ENCODE measurements at places on chromosomes 13 and 19.

- DNase-seq: no peak
These were observed 62.2 kb downstream of the KCNRG start for GRCh38 chr13:50077431-50077830.

DNA sequence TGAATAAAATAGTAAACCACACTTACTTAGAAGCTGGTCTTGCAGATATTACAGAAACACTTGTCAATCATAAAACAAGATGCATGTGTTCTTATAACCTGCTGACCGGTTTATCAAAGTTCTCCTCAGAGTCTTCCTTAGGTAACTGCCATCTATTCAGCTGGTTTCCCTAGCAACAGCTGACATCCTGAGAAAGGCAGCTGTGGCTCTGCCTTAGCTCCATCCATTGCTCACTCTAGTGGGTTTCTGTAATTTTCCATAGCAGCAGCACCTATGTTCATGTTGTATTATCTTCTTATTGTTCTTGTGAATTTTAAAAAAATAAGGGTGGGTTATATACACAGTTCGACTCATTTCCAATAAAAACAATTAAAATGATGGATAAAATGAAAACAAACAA lies 87.8 kb downstream of the RAP2A start:
- no peak for DNase-seq

DNA sequence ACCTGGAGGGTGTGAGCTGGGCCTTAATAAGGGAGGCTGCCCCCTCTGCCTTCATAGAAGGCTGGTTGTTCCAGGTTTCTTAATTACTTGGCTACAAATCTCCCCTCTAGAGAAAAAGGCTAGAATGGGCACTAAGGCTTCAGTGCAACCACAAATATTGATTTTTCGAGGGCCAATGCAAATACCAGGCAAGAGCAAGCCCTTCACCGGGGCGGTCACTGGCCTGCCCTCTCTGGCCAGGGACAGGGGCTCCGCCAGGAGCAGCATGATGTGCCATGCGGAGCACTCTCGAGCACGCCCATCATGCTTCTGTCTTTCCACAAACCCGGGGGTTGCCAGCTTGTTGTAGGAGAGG lies 127.8 kb upstream of the SPACA7 start:
- no peak for DNase-seq

GRCh38 chr13:21461131-21461530 lies 2.0 kb upstream of the ZDHHC20 start:
- DNase-seq: no peak

GRCh38 chr19:2239771-2240770 lies 3.4 kb downstream of the SF3A2 start:
- DNase-seq: no peak

DNA sequence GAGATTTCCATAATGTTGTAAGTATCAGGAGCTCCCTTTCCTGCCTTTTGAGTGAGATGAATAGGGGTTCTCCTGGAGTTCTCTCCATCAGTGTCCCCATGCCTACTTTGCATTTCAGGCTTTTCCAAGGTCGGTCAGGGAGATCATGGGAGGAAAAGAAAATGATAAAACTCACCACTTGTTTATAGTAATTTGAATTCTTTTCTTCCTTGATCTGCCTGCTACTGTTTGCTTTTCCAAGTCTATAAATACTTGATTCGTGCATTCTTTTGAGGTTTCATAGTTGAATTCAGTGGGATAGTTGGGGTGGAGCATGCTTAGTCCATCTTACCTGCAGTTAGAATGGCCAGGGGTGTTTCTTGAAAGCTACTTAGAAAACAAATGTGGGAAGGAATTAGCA lies 51.5 kb downstream of the PCCA start:
- DNase-seq: no peak

- DNase-seq: no peak
These were observed 206.5 kb upstream of the TSHZ3 start for GRCh38 chr19:31555634-31556215.

DNA sequence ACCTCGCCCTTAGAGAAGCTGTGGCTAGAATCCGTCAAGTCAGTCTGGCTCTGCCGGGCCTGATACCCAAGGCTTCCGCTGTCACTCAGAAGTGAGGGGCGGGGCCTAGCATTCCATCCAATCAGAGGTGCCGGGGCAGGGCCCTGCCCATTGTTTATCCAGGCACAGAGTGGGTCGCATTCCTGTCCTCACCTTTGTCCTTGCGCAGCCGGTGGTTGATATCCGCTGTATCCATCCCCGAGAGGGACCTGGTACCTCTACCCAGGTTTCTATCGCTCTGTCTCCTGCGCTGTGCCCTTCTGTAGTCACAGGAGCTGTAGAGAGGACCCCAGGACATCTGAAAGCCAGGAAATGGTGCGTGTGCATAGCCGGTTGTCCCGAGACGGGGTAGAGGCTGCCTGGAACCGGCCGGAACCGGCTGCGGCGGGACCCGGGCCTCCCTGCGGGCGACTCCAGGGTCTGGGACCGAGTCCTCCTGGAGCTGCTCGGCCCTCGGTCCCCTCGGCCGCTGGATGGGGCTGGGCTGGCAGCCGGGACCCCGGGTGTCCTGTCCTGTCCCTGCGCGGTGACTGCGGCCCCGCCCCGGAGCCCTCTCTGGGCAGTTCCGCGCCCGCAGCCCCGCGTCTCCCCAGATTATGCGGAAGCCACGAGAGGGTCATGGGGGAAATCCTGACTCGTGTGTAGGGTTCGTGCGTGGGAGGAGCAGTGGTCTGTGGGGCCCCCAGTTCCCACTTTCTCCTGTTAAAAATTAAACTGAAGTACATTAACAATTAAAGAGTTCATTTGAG lies at the start of gene ZNF763:
TSS of gene ZNF763 (plus strand) at position 183 of the 788 bp plus-strand sequence. CDS start at position 352, 169 bp downstream.
- no peak for DNase-seq

DNA sequence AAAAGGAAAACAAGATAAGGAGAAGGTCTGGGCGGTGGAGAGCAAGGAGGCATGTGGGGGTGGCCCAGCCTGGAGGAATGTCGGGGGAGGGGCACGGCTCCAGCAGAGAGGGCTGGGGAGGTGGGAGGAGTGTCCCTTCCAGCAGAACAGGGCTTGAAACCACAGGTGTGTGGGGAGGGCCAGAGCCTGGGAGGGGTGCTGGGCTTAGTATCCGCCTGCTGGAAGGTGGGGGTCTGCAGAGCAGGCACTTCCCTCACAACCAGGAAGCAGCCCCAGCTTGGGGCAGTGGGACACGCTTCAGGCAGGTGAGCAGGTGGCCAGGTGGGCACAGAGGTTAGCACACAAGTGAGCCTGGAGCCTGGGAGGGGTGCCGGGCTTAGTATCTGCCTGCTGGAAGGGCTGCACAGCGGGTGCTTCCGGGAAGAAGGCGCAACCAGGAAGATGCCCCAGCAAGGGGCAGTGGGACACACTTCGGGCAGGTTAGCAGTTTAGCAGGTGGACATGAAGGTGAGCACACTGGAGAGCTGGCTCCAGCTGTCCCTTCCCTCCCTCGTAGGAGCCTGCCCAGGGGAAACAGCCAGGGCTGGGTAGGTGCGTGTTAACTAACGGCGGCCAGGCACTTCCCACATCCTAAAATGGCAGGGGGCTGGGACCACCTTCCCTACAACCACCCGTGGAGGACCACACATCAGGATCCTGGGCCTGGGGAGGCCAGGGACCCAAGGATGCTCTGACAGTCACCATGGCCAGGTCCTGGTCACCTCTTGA lies 3.0 kb downstream of the GAS6 start:
- DNase-seq: no peak

- no peak for DNase-seq
These were observed 728.4 kb downstream of the SLITRK1 start for GRCh38 chr13:83153848-83154247.

- DNase-seq: peak; percentile 93
These were observed 44.6 kb downstream of the ZNF787 start for GRCh38 chr19:56076498-56076897.

DNA sequence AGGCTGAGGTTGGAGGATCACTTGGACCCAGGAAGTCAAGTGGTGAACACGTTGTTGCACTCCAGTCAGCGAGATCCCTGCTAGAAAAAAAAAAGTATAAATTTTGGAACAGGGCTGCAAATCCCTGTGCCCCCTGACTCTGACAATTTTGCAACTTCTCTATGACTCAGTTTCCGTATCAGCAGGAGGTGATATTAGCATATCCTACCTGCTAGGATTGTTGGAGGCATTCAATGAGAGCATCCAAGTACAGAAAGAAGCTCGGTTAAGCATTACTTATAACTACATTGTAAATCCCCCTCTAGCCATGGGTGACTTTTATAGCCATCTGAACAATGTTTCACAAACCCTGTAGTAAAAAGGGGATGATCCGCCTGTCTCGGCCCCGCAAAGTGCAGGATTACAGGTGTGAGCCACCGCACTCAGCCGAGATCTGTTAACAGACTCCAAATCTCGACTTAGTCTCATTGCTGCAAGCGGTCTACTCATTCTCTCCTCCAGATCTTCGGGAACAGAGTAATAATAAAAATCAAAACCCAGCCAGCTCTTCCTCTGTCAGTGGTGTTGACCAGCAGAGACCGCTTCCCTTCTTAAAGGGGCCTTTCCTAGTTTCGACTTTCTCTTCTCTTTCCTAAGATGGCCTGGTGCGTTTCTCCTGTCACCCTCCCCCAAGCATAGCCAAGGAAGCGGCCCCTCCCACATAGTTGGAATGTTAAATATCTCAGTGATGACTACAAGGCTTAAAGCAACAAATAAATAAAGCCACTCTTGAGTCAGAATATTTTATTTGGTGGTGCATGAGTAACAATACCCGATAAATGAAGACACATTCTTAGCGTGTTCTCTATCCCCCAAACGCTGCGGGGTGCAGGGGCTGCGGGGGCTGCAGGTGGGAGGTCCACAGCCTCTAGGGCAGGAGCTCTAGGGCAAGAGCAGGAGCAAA lies 10.3 kb upstream of the BICRA start:
- DNase-seq: no peak

GRCh38 chr19:53511933-53512374 lies 26.0 kb upstream of the ZNF331 start:
- no peak for DNase-seq

- DNase-seq: peak; percentile 17
These were observed 151.5 kb downstream of the KLF5 start for GRCh38 chr13:73210218-73210883.
